Forelimb muscle (tissue), 1 donor: ENCODE measurements at places on chromosomes 11 and 22. TPM values are rescaled to one million over a fixed set of nuclear protein-coding genes. Genes with fewer than 3 reads are reported as not detected.

Gene TTC12
- polyA plus RNA-seq = 5.9 TPM

DNA sequence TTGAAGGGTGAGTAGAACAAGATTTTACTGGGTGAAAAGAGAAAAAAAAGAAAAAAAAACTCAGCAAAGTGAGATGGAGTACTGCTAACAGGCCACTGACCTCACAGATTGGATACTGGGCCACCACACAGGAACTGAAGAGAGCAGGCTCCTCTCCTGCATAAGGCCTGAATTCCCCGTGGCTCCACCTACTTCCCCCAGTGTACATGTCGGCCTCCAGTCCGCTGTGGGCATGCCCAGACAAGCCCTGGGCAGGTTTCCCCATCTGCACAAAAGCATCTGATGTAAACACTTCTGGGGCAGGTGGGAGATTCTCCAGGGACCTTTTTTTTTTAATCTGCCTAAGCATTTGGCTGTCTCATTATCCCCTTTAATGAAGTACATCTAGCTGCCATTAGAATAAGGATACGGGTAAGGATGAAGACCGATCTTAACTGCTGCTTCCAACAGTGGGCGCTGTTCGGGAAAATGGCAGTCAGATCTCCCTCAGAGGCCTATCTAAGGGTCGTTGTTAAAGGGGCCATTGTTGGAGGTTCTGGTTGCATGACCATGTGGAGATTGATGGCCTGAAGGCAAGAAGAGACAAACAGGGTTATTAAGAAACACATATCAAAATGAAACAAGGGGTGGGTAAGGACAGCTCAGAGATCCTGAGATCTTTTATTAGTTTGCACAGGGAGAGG, 48.5 kb downstream of the MS4A13 start:
- DNase-seq = no peak

Gene APLNR
- 86.9 TPM for polyA plus RNA-seq

DNA sequence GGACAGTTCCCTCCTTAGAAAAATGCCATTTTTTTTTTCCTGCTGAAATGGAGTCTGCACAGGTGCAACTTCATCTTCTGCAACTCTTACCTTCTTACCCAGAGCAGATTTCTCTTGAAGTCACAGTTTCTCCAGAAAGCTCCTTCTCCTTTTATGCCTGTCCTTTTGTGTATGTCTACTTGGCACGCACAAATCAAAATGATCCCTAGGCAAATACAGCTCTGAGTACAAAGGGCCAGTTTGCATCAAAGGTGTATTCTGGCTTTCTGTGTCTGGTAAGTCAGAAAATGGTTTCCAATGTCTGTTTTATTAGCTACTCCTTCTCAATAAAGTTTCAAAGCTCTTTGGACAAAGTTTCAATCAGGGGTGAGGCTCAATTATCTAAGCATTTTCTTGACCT, 2.5 kb downstream of the CLDN25 start:
- DNase-seq = no peak

Gene OR51I1
- polyA plus RNA-seq = not detected

Gene PIH1D2
- polyA plus RNA-seq = 1.1 TPM

DNA sequence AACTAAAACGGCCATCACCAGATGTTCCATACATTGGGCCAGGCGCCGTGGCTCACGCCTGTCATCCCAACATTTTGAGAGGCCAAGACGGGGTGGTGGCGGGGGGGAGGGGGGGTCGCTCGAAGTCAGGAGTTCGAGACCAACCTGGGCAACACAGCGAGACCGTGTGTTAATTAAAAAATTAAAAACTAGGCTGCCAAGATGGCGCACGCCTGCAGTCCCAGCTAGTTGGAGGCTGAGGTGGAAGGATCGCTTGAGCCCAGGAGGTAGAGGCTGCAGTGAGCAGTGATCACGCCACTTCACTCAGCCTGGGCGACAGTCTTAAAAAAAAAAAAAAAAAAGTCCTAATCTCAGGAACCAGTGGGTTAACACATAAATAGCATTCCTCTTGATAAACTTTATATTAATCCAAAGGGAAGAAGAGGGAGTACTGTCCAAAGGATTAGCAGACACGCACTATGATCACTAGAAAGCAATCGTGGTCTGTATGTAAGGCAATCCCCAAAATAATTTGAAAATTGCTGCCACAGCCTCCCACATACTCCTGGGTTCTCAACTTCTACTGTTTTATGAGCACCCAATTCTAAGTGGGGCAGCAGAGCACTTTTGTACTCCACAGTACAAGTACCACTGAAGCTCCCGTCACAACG, 604 bp downstream of the PUS3 start:
- no peak for DNase-seq

- no peak for DNase-seq
These were observed 73.1 kb upstream of the INCENP start for GRCh38 chr11:62050716-62051115.
